Retina (tissue), 1 donor: ENCODE measurements at places on chromosomes 3 and 15.

GRCh38 chr3:195855471-195856409, 44.0 kb upstream of the MUC4 start:
- DNase-seq: no peak

GRCh38 chr3:115502128-115502527, 121.2 kb upstream of the GAP43 start:
- no peak for DNase-seq

GRCh38 chr3:152254041-152254440, 14.7 kb upstream of the MBNL1 start:
- no peak for DNase-seq

DNA sequence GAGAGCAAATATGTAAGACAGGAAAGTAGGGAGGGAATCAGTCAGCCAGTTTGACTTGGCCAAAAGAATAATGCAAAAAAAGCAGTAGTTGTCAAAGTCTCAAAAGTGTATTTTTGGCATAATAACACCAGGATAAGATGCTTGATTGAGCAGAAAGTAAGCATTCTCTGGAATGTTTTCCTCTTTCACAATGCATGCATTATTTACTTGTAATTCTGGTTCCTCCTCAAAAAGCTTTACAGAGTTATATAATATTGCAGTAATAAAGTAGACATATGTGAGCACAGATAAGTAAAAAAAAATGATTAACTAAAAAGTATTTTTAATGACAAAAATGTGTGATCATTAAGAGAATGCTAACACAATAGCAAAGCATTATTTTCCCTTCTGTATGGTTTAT, 285.9 kb upstream of the BCHE start:
- no peak for DNase-seq

- DNase-seq: no peak
Measured at GRCh38 chr15:83250781-83251180, 33.7 kb downstream of the BNC1 start.

DNA sequence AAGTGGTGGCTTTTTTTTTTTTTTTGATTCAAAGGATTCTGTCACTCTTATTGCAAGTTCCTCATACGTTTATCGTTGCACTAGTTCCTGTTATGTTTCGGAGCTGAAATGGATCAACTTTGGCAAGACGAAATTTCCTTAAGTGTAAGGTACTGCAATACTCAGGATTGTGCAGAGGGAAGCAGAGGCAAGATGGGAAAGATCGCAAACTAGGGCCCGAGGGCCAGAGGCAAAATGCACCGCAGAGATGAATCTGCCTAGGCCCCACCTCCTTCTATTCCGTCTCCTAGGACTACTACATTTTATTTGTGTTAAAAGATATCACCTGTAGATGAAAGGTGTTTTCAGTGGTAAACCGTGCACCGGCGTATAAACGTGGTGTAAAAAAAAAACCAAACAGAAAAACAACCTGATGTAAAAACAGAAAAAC, 331 bp downstream of the RNU6-1 start:
- no peak for DNase-seq

DNA sequence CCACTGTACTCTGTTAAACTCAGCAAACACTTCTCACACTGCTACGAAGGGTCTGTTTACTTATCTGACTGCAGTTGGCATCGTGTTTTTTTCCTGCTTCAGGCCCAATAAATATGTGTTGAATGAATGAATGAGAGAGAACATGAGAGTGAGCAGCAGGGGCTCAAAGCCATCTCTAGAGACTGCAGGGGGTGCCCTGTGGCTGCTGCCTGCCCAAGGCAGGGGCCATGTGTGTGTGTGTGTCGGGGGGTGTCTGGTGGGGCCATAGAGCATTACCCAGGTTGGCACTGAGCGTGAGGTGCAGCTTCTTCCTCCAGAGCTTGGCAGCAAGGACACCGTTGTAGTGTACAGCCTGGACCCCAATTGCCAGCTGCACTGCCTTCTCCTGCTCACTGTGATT, 14.8 kb downstream of the EPB42 start:
- no peak for DNase-seq

DNA sequence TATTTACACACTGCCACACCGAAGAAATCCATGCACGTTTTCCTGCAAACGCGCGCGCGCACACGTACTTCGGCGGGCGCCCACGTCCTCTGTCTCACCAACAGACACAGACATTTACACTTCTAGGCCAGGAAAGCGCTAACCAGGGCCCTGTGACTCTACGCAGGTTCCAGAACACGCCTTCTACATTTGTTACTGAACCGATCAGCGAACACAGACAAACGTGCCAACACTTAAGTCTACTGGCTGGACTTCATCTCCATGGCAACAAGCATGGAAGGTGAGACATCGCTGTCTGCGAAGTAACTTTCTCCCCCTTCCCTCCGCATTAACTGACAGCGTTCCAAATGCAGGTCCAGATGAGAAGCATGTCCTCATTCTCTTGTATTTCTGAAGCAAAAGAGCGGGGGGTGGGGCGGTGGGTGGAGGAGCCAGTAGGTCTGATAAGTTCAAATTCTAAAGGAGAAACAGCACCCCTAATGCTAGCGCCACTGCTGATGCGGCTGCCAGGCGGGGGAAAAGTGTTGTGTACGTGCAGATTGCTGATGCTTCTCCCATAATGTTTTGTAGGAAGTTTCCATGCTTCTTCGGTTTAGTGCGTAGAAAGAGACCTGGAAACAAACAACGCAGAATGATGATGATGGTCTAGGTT, at the start of gene CTXN2:
CTXN2 (plus strand) TSS at position 92 of the 652 bp plus-strand sequence. CDS start 9,636 bp downstream, outside the sequence.
- DNase-seq: peak; percentile 69

- no peak for DNase-seq
Measured at GRCh38 chr15:36850864-36851263, 249.5 kb downstream of the MEIS2 start.
